CD4-positive, alpha-beta T cell treated with Interleukin-21 for 1 hour (primary cell): ENCODE measurements at places on chromosomes 11 and 22.

- DNase-seq, result no peak
Observed at GRCh38 chr11:119038884-119039283, 8.2 kb upstream of the SLC37A4 start.

- no peak for DNase-seq
Observed at GRCh38 chr11:118529584-118530175, 1.3 kb upstream of the TMEM25 start.

GRCh38 chr22:46027211-46028105, 50.5 kb upstream of the WNT7B start:
- no peak for DNase-seq

DNA sequence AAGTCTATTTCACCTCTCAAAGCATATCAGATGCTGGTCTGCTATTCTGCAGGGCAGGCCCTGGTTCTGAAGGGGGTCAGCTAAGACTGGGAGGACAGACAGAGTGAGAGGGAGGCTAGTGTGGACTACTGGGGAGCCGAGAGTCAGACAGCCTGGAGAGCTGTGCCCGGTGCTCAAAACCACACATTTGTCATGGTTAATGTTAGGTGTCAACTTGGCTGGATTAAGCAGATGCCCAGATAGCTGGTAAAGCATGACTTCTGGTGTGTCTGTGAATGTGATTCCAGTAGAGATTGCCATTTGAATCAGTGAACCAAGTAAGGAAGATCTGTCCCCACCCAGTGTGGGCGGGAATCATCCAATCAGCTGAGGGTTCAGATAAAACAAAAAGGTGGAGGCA, 102.6 kb downstream of the SNX19 start:
- DNase-seq, result no peak

DNA sequence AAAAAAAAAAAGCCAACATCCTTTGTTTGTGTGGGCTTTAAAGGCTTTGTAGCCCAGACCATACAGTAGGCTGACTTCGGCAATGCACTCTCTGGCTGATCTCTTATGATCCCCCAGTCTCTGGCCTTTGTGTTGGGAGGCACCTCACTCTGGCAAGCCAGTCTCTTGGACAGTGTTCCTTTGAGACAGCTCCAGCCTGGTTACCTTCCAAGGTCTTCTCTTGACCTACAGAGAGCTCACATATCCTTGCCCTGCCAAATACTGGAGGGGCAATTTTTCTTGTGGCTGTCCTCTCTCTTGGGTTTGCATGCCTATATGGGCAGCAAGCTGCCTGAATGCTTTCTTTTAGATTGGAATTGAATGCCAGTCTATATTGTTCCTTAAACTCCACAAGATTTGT, 69.8 kb downstream of the SESN3 start:
- no peak for DNase-seq
